ENCODE measurements at places on chromosomes 6 and 20.

- no peak for DNase-seq
These were observed 1.4 kb upstream of the BANF2 start for GRCh38 chr20:17698384-17698783.

DNA sequence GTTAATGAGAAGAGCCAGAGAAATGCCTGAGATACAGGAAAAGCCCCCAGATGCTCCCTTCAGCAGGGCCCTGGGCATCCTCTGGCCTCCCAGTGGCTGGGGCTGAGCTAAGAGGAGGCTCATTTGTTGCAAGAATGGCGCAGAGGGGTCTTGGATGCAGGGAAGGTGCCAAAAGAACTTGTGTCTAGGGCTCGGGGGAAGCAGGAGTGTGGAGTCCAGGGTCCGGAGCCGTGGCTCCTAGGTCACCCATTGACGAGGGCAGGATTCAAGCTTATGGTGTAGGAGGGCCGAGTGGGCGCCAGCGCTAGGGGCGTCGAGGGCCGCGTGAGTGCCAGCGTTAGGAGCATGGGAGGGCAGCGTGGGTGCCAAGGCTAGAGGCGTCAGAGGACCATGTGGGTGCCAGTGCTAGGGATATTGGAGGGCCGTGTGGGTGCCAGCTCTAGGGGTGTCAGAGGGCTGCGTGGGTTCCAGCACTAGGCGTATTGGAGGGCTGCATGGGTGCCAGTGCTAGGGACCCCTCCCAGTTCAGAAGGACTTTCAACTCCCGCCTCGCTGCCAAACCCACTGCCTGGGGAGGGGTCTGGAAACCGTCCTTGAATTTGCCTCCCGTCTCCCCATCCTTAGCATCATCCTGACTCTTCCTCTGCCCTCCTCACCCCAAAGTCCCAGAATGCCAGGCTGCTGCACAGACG lies 250.5 kb upstream of the AFDN start:
- peak; percentile 52 for DNase-seq

GRCh38 chr6:2738373-2738979 lies 12.2 kb downstream of the MYLK4 start:
- DNase-seq, result no peak

- DNase-seq, result no peak
These were observed 432.8 kb downstream of the PKHD1 start for GRCh38 chr6:51654647-51655046.

- no peak for DNase-seq
These were observed 308.2 kb upstream of the THEMIS start for GRCh38 chr6:128208851-128209580.

DNA sequence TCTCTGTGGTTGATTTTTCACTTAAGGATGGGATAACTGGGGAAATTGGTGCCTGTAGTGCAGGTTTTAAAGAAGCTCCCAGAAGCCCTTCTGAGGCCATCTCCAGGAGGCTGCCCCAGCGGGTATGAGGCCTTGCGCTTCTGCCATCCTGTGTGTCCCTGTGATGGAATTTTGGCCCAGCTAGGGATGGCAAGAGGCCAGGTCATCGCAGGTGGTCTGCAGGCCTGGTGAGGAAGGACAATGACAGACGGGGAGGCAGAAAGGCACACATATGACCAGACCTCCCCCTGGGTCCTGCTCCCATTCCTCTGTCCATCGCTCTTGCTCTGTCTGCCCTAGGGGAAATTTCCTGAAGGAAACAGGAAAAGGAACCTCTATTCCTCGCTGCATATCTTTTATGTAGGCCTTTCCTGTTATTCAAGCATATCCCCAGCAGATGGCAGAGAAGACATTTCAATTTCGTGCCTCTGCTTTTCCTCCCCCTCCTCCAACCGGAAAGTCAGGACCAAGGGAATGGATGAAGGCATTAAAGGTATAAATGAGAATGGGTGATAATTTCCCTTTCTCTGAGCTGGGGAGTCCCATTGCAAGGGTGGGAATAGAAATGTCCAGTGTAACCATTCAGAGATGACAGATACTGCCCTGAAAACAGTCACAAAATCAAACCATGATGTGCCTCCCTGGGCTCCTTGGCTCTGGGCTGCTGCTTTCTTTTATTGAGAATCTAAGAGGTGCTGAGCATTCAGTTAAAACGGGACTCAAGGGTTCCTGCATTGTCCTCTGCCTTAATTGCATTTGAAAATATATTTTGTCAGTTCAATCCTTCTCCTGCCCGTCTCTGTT lies 17.6 kb upstream of the HLA-F start:
- no peak for DNase-seq

GRCh38 chr6:155223646-155224451 lies 40.0 kb upstream of the CLDN20 start:
- DNase-seq, result no peak

GRCh38 chr6:19538096-19538495 lies 299.1 kb upstream of the ID4 start:
- no peak for DNase-seq

DNA sequence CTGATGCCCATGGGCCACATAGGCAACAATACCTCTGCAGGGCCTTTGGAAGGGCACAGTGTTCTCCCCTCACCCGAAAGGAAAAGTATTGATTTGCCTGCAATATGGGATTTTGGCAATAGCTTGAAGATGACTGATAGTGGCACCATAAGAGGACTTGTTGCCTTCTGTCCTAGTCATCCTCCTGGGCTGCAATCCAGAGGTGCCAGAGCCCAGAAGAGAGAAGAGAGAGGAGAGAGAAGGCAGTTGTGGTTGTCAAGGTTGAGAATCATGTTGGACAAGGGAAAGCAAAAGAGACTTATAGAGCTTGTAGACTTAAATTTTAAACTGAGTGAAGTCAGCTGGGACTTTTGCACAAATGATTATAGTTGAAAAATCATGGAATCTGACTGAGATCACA lies 14.6 kb downstream of the HDGFL1 start:
- DNase-seq, result no peak

DNA sequence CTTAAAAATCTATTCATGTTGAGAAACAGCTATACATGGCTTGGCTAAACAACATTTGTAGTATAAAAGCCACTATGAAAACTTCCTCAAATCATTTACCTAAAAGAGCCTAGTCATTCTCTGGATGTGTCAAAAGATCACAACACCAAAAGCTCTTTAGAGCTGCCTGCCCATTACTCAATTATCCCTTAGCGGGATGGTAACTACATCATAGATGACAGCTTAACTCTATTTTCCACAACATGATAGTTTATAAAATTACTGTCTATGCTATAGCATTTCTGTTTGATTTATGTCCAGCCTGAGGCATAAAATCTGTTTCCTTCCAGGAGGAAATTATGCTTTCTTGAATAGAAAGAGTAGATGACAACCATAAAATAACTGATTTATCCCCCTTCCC lies 777.6 kb upstream of the HS3ST5 start:
- DNase-seq, result no peak

- no peak for DNase-seq
These were observed 37.3 kb downstream of the MRS2 start for GRCh38 chr6:24439858-24440539.

DNA sequence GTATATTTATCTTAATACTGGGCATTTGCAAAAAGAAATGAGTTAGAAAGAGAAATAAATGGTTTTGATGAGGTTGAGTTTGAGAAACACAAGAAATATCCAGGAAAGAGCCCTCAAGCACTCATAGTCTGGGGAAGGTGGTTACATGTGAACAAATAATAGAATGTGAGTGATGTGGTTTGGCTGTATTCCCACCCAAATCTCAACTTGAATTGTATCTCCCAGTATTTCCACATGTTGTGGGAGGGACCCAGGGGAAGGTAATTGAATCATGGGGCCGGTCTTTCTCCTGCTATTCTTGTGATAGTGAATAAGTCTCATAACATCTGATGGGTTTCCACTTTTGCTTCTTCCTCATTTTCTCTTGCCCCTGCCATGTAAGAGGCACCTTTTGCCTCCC lies 334.1 kb downstream of the COL12A1 start:
- no peak for DNase-seq

GRCh38 chr20:5550733-5551529 lies 199.3 kb upstream of the SHLD1 start:
- no peak for DNase-seq

DNA sequence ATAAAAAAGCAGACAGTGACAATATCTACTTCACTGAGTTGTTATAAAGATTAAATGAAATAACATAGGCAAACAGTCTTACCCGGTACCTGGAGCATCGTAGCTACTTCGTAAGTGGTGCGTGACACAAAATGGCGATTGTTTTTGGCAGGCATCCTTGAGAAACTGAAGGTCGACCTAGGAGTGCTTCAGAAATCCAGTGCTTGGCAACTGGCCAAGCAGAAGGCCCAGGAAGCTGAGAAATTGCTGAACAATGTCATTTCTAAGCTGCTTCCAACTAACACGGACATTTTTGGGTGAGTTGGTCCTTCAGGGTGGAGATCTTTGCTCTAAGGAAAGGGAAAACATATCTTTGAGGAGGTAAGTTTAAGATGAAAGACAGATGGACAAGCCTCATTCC lies 4.8 kb downstream of the BPIFA2 start:
- no peak for DNase-seq

GRCh38 chr6:156778454-156779205 lies 1.5 kb downstream of the ARID1B start:
- peak; percentile 80 for DNase-seq

GRCh38 chr20:24149175-24149574 lies 160.6 kb upstream of the GGTLC1 start:
- no peak for DNase-seq

DNA sequence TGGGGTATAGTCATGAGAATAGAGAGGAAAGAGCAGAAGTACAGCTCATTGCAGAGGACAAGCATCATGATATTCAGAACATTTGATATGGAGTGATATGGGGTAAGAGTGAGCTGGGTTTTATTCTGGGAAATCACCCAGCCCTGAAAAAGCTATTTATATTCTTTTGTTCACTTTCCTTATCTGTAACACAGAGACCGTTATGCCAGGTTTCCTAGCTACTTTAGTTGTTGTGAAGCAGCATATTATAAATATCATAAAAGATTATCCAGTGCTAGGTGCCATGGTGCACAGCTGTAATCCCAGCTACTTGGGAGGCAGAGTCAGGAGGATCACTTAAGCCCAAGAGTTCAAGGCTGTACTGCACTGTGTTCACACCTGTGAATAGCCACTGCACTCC lies 9.8 kb upstream of the DEFB129 start:
- DNase-seq, result no peak

DNA sequence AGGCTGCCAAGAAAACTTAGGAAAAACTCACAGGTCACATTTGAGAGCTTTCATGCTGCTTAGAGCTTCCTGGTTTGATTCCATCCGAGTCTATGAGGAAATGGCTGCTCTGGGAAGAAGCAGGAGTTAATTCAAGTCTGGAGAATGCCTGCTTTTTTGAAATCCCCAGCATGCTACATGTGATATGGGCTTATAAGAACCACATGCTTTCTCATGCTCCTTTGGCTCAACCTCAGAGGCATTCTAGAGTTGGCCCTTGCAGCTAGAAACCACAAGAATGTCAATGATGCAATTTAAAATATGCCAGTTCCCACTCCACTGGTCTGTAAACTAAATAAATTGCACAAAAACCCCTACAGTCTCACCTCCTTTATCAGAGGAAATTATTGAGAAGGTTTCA lies 142.9 kb upstream of the OLIG3 start:
- no peak for DNase-seq

GRCh38 chr6:129189266-129189665 lies 306.3 kb downstream of the LAMA2 start:
- DNase-seq, result no peak

- DNase-seq, result no peak
These were observed 68.9 kb upstream of the KCNQ5 start for GRCh38 chr6:72552938-72553337.

DNA sequence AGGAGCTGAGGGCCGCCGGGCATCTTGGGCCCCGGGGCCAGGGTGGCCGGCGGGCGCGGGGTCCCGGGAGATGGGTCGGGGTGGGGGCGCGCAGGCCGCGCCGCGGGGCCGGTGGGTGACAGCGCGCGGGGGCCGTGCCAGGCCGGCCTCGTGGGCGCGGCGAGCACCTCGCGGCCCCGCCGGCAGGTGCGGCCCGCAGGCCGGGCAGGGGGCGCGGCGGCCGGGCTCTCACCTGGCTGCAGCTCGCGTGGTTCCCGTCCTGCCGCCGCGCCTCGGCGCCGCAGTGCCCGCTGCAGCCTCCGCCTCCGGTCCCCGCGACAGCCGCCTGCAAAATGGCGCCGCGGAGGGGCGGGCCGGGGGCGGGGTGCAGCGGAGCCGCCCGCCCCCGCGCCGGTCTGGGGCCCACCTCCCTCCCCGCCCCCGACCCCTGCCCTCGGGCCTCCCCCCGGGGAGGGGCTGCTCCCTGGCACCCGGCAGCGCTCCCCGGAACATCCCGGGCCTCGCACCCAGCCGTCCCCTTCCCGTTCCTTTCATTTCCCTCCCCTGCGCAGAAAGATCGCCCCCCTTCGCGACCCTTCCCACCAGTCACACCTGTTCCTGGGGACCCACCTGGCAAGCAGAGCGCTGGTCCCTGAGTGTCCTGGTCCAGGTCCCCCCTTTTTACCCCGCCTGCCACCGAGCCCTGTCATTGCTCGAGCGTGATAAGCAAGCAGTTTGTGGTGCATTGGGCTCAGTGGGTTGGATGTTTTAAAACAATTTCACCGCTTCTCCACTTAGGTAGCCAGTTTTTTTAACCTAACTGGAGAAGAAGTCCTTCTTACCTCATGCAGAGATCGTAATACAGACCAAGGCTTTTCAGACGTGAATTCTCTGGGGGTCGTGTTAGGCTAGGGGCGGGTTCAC lies at the start of gene SLC23A2:
SLC23A2 (minus strand) TSS at position 337 of the 903 bp plus-strand sequence. CDS start 68,948 bp downstream, outside the sequence.
- DNase-seq, result peak; percentile 65

GRCh38 chr6:83071707-83072106 lies 4.2 kb downstream of the DOP1A start:
- DNase-seq, result no peak

DNA sequence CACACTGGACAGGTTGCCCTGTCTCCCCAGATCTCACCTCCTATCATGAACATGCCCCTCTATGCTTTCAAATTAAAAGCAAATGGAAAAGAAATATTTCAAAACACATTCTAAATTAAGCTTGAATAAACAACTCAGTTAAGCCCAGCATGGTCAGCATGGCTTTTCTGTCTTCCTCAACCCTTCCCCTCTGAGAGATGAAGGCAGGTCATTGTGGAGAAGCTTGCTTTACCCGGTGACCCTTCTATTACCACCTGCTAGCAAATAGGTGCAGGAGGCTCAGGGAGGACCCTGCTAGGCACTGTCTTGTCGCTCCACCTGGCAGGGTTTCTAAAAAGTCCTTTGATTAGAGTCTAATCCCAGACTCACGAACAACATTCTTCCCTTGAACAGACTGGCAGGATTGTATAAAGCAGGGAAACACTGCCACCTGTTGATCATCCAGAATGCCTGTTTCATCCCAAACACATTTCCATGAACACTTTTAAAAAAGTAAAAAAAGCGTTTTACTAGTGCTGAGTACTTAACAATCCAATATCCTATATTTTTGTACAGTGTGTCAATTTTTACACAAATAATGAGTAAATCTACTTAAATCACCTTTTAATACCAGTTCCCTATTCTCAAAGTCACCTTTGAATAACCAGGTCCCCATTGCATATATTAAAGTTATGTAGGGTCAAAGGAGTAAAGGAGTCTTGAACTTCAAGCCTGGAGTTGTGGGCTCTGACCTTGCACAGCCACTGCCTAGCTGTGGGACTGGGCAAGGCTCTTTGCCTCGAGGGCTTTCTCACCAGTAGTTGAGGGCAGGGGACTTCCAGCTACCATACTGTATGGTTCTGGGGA lies 75.5 kb downstream of the GPR6 start:
- no peak for DNase-seq

GRCh38 chr20:32028647-32029372 lies 18.6 kb downstream of the CCM2L start:
- no peak for DNase-seq

- no peak for DNase-seq
These were observed 537.9 kb upstream of the GJE1 start for GRCh38 chr6:141594874-141595273.

- peak; percentile 92 for DNase-seq
These were observed 572 bp downstream of the DSE start for GRCh38 chr6:116371120-116371917.
